ENCODE measurements at places on chromosomes 5 and 9.

DNA sequence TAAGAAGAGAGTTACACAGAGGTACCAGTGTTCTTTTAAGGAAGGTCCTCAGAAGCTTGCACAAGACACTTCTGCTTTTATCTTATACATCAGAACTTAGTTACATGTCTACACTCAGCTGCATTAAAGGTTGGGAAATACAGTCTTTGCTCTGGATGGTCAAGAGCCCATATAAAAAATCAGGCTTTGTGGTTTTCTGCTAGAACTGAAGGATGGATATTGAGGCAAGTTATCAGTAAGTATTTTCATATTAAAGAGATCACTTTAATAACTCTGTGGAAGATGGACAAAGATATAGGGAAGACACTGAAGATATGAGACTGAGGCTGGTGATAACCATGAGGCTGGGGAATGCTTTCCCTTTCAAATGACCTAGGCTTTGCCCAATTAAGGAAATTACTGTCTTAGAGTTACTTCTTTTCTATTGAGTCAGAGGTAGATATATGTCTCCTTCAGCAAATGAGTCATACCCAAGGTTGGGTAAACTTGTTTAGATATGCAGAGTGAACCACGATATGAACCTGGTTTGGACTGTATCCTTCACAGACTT lies 87.0 kb upstream of the TNC start:
- DNase-seq: peak; percentile 97

- DNase-seq: no peak
Observed at GRCh38 chr5:120358949-120359348, 105.2 kb upstream of the PRR16 start.

DNA sequence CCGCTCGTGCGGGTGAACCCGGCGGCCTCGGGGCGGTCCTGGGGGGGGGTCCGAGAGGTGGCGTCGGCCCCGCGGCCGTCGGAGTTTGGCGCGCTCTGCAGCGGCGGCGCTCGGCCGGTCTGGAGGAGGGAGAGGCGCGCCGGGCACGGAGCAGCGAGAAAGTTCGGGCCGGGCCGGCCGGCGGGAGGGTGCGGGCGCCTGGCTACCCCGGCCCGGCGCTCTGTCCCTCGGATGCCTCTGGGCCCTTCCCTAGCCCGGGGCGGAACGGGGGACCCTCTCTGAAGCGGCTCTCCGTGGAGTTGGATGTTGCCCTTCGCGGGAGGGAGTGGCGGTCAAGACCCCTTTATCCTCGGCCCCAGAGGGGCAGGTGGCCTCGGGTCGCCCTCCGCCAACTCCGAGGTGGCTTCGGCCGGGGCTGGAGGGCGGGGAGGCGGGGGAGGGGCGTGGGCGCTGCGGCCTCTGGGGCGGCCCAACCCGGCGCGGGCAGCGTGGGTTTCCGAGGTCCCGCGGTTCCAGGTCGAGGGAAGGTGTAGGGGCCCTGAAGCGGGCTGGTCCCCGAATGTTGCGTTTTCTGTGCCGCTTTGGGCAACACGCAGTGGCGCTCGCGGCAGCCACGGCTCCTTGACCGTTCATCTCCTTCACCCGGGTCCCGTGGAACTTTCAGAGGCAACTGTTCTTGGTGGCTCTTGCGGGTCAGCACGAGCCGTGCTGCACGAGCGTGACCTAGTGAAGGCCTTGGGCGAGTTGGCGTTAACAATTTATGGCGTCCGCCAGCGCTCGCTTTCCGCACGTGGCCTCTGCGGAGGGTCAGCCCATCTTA lies 290.5 kb downstream of the DOCK8 start:
- no peak for DNase-seq

DNA sequence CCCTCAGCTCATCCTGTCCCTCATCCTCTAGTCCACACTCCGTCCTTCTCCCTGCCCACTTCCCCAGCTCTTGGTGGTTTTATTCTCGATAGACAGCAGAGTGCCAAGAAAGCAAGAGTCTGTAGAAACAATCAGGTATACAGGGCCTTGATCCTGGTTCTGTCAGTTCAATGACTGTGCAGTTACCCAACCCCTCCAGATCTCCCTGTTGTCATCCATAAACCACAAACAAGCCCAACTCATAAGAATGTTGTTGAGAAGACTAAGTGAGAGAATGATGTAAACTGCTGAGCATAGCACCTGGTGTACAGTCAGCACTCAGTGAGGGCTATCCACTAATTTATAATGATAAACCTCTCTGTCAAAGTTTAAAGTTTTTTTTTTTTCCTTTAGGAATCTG lies 31.3 kb downstream of the ISL1 start:
- no peak for DNase-seq

DNA sequence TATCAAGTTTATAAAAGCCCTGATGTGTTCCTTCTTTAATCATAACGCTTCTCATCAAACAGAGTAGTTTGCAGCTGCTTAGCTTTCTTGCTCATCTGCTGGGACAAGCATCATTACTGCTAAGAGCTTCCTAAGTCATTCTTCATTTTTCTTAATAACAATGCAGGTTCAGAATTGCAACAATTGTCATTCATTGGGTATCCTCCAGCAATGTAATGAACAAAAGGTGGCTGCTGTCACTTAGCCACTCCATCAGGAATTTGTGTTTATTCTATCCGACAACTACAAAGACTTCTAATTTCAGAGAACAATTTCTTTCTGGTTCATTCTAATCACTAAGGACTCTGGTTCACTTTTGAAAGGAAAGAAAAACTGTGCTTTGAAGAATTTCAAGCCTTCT lies 836.7 kb upstream of the CDH10 start:
- DNase-seq: no peak

DNA sequence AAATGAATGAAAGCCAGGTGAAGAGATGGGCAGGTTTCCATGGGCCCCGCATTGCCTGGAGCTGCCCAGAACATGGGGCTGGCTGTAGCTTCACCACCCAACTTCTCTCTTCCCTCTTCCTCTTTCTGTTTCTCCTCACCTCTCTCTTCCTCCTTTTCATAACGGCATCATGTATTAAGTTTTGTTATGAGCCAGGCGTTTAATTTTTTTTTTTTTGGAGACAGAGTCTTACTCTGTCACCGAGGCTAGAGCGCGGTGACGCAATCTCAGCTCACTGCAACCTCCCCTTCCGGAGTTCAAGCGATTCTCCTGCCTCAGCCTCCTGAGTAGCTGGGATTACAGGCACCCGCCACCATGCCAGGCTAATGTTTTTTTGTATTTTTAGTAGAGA lies 13.0 kb upstream of the SPINK4 start:
- DNase-seq: no peak

GRCh38 chr5:102529447-102529846 lies 30.6 kb upstream of the SLCO6A1 start:
- DNase-seq: no peak

GRCh38 chr9:22413884-22414283 lies 32.7 kb upstream of the DMRTA1 start:
- DNase-seq: no peak

- no peak for DNase-seq
Observed at GRCh38 chr5:156675395-156675794, 174.7 kb upstream of the PPP1R2B start.

DNA sequence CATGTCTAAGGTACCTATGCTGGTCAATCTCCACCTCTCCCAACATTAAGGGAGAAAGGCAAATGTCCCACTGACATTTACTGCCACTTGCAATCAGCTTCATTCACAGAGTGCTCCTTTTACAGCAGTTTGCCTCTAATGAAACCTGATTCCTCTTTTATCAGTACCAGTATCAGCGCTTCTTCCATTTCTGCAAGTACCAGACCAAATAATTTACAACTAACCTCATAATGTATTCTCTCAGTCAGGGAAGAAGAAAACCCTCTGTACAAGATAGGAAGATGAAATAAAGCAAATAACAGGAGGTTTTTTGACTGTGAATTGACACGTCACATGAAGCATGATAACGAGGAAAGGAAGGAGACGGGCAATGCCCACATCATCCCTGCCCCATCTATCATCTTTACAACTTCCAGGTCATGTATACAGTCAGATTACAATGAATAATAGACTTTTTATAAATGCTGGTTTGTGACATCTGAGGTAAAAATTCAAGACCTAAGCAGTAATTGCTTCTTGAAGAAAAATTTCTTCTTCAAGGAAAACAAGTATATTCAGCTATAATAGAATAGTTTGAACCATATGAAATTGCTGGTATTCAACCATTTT lies 21.9 kb downstream of the ABITRAM start:
- DNase-seq: no peak

All from fibroblast of skin of abdomen (primary cell).